Small intestine (tissue), 16 donors: ENCODE measurements at places on chromosomes 12 and 14.

DNA sequence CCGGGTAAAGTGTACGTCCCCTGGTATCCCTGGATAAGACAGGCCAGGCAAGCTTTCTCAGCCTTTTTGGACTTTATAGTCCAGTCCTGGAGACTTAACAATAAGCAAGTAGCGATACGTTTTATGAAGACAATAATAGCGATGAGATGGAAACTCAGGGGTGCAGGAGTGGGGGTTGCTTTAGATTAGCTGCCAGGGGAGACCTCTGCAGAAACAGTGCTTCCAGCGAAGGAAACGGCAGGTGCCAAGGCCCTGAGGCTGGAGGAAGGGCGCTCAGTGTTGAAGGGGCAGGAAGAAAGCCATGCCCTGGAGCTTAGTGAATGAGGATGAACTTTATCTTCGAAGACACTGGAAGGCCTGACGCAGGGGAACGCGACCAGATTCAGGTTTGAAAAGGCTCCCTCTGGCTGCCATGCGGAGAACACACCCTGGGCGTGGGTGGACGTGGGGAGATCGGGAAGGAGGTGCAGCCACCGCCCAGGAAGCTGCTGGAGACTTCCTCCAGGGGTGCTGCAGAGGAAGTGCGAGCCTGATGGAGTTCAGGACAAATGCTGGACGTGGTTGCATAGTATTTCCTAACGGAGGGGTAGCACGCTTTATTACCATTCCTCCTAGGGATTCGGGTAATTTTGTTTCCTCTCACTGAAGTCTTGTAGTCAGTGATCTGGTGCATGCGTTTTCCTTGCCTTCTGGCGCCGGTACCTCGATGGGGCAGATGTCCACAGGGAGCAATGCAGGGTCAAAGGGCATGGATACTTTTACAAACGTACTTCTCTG, 26.1 kb upstream of the UBC start:
- DNase-seq = peak; percentile 94

- DNase-seq = no peak
Measured at GRCh38 chr14:70919774-70920173, 12.5 kb downstream of the PCNX1 start.

DNA sequence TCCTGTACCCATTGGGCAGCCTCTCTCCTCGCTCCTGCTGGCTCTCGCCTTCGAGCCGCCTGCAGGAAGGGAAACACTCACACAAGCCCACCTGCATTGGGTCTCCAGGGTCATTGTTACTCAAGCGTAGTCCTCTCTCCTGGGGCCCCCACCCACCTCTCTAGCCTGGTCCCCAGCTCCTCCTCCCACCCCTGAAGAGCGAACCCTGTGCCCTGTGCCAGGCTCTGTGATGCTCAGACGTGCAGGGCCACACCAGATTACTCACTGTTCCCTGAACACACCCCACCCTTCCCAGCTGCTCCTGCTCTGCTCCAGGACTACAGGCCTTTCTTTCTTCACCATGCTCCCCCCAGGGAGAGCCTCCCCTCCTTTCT, 88.1 kb downstream of the NINJ2 start:
- no peak for DNase-seq

DNA sequence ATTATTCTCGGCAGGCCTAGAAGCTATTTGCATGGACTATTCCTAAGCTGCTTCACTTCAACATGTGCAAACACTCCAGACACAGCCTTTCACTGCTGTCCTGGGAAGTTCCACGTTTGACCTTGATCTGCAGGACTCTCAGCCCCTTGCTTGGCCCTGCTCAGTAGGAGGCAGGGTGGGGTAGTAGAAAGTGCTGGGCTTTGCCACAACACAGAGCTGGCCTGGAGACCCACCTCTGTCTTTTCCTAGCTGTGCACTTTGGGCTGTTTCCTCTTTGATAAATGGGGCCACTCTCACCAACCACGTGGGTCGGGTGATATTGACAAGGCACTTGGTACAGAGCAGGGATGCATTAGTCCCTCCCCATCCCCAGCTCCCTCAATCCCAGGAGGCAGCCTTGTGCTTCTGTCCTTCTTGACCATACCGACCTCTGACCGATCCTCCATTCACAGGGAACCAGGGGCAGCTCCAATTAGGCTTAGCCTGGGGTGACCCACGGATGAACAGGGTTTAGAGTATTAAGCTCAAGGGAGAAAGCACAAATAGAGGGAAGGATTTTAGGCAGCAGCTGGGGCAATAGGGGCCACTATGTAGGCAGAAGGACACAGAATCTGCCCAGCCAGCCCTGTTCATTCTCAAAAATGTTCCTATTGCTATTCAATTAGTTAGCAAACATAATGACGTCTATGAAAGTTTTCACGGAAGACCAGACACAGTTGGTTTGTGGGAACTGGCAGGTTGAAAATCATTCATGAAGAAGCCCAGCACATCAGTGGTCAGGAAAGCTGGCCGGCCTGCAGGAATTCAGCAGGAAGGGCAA, 63.3 kb downstream of the SYNE3 start:
- no peak for DNase-seq

DNA sequence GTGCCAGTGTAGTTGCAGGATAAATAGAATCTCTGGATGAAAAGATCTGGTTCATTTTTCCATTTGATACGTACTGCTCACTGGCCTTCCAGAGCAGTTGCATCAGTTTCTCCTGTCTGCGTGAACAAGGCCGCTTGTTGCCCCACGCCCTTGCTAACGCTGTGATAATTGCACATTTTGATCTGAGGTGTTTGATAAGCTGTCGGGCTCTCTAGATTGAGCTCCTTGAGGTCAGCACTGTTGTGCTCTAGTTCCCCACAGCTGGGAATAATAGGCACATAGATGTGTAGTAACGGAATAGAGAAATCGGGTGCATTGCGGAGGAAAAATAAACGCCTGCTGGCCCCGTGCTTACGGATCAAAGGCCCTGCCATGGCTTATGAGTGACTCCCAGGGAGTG, 42.8 kb upstream of the TRAF3 start:
- no peak for DNase-seq

DNA sequence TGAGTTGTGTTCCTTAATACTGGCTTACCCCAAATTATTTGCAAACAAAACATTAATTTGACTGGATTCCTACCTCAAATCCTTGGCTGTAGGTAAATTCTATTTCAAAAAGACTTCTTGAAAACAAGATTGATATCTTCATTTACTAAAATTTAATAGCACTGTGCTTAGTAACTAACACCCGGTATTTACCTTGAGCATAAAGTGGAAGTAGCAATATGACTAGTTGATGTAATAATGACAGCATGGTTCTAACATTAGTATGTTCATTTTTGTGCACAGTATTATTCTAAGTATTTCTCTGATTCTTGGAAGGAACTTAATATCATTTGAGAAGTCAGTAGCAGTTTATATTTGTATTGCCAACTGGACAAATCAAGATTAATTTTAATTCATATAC, 96.8 kb downstream of the PPHLN1 start:
- no peak for DNase-seq

DNA sequence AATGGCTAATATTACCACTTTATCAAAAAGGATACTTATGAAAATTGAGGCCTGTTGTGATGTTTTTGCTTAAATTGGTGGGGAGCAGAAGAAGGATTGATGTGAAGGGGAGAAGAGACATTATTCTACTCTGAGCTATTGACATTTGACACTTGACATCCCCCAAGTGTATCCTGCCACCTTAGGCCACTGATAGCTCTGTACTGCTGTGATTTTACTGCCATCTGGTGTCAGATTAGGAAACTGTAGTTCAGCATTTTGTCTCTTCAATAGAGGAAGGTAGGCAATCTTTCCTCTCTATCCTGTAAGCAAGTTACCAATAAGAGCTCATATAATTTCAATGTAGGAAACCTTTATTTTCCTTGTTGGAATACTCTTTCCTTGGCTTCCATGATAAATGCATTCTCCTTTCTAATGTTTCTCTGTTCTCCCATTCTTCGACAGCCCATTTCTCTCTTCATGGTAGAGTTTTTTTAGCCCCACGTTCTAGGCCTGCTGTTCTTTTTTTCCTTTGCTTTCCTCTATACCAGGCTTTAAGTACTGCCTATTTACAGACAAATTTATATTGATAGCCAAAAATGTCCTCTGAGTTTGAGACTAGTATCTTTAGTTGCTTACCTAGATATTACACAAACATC, 46.3 kb downstream of the PPHLN1 start:
- DNase-seq = peak; percentile 59

GRCh38 chr14:68306265-68306933, 486.5 kb downstream of the ZFP36L1 start:
- no peak for DNase-seq

DNA sequence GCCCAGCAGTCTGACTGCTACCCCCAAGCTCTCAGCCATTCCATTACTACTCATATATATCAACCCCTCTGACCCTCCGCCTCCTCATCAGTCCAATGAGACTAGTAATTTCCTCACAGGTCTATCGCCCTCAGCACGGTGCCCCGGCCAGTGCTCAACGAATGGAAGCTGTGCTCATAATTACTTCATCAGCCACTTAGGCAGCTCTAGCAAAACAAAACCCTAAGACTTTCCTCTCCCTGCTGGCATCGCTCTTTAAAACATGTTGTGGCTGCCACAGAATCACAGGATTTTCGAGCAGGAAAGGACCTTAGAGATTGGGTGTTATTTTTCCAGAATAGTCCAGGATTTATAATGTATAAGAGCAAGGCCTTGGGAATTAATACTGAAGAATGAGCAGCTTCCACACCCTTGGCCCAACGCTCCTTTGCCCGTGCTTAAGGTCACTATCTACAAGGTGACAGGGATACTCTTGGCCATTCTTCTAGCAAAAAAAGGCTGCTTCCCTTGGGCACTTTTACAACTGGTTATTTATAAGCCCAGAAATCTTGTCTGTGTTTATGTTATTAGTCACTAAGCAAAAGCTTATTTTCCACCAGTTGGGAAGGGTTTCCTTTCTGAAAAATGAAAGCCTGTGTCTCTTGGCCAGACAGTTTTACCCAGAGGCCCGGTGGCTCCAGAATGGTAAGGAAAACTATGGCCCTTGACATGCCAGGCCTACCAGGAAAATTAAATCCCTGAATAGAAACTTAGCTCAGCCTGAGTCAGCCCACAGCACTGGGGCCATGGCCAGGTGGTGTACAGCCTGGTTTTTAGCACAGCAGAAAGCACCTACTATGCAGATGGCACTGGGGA, 47.9 kb downstream of the NUAK1 start:
- no peak for DNase-seq

GRCh38 chr12:54421175-54421878, 2.3 kb upstream of the ITGA5 start:
- DNase-seq = no peak

DNA sequence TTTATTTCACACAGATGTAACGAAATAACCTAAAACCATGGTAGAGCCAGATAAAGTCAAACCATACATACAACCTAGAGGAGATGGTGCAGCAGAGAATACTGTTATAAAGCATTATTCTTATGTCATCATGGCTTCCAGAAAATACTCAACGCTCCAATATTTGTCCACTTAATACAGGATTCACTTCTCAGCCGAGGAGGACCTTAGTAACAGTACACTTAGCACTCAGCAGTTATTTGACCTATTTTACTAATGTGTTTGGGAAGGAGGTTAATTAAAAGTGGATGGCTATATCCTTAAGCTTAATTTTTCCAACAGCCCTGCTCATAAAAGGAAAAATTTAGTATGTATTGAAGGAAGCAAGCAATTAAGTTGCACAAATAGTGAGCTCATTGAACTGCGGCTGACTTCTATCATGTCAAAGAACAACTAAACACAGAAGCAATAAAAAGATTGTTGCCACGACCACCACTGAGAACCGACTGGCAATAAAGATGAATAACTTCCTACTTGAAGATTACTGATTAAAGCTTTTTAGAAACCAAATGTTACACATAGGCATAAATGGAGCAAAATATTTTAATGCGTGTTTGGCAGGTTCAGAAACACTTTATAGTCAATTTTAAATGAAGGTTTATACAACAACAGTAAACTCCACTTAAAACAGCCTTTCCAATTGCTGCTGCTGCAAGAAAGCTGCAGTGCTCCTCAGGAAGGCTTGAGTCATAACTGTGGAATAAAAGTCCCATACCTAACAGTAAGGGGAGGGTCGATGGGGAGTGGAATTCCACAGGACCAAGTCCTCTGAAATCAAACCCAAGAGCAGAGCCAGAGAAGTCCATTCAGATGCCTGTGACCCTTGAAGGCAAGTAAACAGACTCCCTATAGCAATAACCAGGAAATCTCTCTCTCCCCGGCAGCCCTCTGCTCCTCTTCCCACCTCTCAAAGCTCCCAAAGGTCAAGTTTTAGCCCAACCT, 218.9 kb upstream of the CDKN3 start:
- DNase-seq = peak; percentile 78

GRCh38 chr12:25436206-25437030, 116.7 kb downstream of the LMNTD1 start:
- peak; percentile 72 for DNase-seq

DNA sequence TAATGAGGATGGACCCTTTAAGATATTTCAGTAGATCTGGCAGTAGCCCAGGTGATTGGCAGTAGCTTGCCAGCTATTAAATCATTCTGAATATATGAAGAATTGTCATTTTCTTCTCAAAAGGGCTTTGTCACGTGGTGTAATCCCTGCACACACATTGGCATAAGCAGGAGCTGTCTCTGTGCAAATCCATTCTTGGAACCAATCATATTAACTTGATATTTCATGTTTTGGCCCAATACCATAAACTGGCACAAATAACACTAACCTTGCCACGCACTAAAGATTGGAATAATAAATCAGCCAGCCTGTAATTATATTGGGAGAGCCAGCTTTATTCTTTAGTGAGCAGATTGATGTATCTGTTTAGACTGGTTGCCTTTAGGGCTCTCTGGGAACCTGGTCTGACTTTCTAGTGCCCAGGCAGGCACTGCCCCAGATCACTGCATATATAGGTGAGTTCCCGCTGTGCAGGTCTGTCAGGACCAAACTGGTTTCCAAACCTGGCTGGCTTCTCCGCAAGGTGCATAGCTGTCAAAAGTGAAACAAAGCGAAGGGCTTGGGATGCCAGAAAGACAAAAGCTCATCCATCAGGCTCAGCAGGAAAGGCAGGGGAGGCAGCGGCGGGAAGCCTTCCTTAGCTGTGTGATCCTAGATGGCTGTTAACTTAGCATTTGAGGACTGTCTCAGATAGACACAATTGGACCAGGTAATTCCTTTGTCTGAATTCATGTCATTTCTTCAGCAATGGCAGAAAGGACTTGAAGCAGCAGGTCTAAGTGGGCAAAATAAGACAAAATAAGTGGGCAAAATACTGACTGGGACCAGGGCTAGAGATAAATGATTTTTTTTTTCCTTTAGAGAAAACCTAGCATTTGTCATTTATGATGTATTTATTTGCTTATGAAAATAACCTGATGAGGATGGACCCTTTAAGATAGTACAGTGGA, 128.8 kb upstream of the DYRK2 start:
- no peak for DNase-seq
